Smooth muscle cell of trachea (primary cell): ENCODE measurements at places on chromosomes 6 and 20. TPM values are rescaled to one million over a fixed set of nuclear protein-coding genes. Genes with fewer than 3 reads are reported as not detected.

ADTRP gene
- 1.0 and 2.3 TPM in 2 replicates for total RNA-seq

THBD gene
- 27.3 and 37.7 TPM in 2 replicates for total RNA-seq

ADGRG6 gene
- total RNA-seq, result 0.33 and 1.7 TPM in 2 replicates

PLN gene
- total RNA-seq, result under 0.01 TPM in 1 of 2 replicates, not detected in the other

NHSL1 gene
- total RNA-seq, result 18.2 and 26.3 TPM in 2 replicates

SNHG17 gene
- total RNA-seq, result 4.5 and 6.5 TPM in 2 replicates

MRPS18A gene
- 39.7 and 42.8 TPM in 2 replicates for total RNA-seq

ASIP gene
- not detected in 2 replicates for total RNA-seq

PLAGL2 gene
- 1.5 and 2.3 TPM in 2 replicates for total RNA-seq
